Peyer's patch (tissue), 4 donors: ENCODE measurements at places on chromosomes 2 and 18.

GRCh38 chr18:48536516-48536915 lies 2.3 kb upstream of the CTIF start:
- no peak for DNase-seq

- no peak for DNase-seq
Measured at GRCh38 chr18:66819235-66819634, 215.3 kb upstream of the CDH19 start.

GRCh38 chr2:176575237-176575744 lies 306.0 kb downstream of the MTX2 start:
- DNase-seq = no peak

- peak; percentile 41 for DNase-seq
Measured at GRCh38 chr2:28434600-28434989, 41.9 kb downstream of the FOSL2 start.

DNA sequence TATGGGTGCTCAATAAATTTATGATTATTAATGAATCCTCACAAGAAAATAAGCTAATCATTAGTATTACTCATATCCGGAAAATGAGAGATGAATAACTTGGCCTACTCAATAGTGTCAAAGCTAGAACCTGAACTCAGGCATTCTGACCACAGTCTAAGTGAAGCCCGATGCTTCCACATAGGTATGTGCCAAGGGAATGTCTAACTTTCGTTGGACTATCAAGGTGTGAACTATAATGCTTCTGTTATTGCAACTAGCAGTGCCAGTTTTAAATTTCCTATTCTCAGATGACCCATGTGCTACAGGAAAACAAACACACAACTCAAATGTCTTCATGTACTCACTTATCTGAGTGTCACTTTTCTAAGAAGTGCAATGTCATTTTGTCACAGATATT lies 1.8 kb downstream of the BARD1 start:
- DNase-seq = no peak

- DNase-seq = peak; percentile 63
Measured at GRCh38 chr18:36297417-36298125, at the start of gene FHOD3. Gene FHOD3, plus strand, starts transcription at chr18:36297713. Its CDS starts 123 bp downstream, at chr18:36297836.

GRCh38 chr2:18073601-18074000 lies 195.1 kb downstream of the KCNS3 start:
- DNase-seq = no peak

DNA sequence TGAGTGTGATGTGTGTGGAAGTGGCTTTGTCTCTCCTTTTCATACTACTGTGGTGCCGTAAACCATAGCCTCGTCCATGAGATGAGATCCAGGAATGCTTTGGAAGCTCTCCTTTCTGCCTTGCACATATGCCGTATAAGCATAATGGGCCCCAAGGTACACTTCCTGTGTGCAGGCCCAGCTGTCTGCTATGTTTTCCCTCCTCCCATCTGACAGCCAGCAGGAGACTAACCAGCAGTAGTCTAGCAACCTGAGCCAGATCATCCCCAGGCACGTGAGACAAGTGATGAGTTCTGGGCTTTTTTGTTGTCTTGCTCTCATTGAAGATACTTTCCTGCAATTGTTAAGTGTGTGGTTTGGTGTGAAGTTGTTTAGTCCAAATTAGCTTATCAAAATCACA lies 555.5 kb upstream of the LRRTM4 start:
- DNase-seq = no peak

- DNase-seq = no peak
Measured at GRCh38 chr18:36533446-36534153, 236.1 kb downstream of the FHOD3 start.

DNA sequence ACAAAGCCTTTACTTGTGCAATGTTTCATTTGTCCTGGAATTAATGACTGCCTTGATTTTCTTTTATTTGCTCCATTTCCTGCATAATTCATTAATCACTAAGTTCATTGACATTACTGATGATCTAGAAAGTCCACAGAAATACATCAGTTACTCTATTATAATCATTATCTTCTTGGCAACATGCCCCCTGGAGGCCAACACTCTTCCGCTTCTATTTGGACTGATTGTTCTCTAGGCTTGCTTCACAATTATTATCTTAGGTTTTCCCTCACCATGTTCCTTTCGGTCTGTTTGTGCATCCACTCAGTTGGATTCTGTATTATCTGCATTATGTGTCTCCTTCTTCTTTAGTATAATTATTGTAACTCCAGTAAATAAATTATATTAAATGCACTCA lies 461.0 kb upstream of the CDH2 start:
- DNase-seq = no peak

- DNase-seq = no peak
Measured at GRCh38 chr2:99811544-99811943, 321.7 kb upstream of the REV1 start.

DNA sequence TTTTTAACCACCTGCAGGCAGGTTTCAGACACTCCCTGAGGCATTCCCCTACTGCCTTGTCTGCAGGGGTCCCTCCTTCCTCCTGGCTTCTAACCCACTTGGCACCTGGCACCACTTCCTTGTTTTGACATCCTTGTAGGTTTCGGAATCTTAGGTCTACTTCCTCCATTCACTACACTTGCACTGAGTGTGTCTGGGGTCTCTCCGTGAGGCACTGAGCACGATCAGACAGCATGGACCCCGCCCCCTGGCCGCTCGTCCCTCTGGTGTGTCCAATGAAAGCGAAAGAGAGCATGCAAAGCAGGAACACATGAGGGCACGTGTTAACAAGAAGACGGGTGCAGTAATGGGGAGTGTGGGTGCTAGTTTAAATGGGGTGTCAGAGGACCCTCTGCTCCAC lies 63.8 kb downstream of the HAUS1 start:
- peak; percentile 83 for DNase-seq

DNA sequence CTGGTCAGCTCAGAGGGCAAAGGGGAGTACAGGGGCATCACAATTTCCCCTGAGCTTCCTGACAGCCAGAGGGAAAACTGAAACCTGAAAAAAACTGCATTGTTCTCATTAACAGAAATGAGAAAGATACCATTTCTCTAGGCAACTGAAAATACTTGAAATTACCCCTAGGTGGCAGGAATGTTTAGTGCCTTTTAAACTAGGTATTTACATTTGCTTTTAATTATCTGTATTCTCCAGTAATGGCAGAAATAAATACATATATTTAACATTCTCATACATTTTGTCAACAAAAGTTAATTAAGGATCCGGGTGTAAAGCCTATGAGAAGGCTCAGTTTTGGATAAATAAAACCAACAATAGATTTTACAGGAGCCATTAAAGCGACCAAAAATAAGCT lies 34.5 kb downstream of the RPL31 start:
- no peak for DNase-seq

DNA sequence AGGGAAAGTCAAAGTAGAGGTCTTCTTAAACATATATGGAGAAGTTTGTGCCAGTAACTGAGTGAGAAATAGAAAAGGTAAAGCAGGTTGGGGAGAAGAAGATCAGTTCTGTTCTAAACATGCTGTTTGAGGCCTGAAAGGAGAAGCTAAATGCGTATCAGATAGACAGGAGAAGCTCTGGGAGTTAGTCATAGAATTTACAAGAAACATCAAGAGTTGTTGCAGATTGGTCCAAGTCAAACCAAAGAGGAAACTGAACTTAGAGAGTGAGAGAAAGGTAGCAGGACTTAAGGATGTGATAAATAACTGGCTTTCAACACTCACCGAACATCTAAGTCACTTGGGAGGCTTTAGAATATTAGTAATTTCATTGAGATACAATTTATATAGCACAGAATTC lies 29.2 kb upstream of the CERS6 start:
- DNase-seq = no peak

DNA sequence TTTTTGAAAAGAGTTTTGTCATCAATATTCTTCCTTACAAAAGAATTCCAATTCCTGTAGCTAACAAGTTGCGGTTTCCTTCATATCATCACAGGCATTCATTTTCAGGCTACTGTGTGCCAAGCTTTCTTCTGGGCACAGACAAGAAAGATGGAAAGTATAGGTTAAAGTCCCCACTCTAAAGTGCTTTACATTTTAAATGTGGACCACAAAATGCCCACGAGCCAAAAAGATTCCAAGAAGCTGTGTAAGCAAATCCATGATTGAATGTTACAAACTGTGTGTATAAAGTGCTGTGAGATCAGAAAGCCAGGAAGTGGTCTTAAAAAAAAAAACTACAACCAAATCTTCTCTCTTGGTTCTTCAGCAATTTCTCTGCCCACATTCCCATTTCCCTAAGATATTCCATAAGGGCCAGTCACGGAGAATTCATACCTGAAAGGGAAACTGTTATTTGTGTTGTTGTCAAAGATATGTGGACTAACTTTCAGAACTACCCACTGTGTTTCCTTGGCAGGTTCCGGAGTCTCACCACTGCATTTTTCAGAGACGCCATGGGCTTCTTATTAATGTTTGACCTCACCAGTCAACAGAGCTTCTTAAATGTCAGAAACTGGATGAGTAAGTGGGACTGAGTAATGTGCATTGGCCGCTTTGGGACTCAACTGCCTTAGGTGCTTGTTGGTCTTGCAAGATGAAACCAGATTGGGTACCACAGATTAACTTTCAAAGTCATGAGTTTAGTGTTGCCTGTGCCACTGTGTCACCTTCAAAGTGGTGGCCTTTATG lies 55.7 kb downstream of the RAB27B start:
- no peak for DNase-seq

DNA sequence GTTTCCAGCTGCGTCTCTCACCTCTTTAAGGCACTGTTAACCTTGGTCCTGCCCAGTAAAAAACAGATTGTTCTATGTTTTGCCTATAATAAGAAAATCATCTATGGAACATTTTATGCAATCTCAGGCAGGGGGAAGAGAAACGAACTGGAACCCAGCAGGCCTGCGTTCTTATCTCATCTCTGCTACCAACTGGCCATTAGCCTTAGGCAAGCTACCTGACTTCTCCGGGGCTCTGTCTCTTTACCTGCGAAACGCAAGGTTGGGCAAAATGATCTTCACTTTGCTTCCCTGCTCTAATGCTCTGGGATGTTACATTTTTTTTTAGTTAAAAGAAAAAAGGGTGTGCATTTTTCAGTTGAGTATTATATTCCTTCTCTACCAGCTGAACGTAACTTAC lies 70.5 kb upstream of the WIPF1 start:
- no peak for DNase-seq

GRCh38 chr18:5276947-5277346 lies 18.6 kb downstream of the ZBTB14 start:
- no peak for DNase-seq

GRCh38 chr18:79903787-79904356 lies 47.6 kb downstream of the SLC66A2 start:
- DNase-seq = no peak

GRCh38 chr2:29047083-29047845 lies 27.1 kb downstream of the PCARE start:
- DNase-seq = no peak

GRCh38 chr2:30422444-30423040 lies 24.5 kb upstream of the LCLAT1 start:
- DNase-seq = peak; percentile 71

DNA sequence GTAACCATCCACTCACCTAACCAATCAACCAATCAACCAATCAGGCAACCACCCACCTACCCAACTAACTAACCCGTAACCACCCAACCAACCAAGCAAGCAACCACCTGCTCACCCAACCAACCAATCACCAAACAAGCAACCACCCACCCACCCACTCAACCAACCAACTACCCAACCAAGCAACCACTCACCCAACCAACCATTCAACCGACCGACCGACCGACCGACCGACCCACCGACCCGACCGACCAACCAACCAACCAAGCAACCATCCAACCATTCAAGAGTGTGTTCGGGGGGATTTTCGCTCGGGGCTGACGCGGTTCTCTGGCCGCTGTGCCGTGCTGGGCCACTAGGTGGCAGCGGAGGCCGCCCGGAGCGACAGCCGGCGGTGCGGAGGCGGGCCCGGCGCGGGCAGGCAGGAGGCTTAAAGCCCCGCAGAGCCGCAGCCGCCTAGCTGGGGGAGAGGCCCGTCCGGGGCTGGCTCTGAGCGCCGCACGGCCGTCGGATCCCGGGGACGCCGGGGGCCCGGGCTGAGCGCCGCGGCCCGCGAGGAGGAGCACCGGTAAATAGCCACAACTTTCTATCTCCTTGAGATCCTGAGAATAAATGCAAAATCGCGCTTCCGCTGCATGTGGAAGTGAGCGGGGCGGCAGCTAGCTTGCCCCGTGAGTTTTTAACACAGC lies at the start of gene MC5R:
MC5R (plus strand) TSS at position 443 of the 689 bp plus-strand sequence. CDS start 1,617 bp downstream, outside the sequence.
- peak; percentile 44 for DNase-seq

DNA sequence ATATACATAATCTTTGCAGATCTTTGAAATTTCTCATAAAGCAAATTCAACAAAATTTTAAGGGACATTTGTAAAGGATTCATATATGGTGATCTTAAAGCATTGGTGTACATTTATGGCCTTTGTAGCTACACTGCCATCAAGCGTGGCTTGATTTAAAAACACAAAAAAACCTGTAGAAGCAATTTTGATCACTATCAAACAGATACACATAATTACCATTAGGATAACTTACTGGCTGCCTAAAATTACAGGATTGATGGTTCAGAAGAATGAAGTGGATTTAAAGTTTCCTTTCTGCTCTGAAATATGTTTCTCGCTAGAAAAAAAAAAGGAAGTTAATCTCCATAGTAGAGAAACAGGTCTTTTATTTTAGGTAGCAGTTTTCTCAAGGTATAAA lies 31.4 kb downstream of the MAPRE2 start:
- no peak for DNase-seq

DNA sequence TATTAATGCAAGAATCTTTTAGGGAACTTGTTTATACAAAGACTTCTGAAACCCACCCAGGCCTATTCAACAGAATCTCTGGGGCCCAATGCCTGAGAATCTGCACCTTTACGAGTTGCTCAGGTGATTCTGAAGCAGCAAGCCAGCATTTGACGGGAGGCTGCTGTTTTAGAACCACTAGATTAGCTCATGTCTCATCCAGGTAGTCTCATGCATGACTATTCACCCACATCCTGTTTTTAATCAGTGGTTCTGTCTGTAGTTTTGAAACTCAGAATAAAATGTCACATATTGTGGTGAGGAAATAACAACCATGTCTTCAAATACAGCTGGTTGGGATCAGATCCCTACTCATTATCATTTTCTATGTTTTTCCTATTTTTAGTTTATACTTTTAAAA lies 39.5 kb downstream of the CYTIP start:
- peak; percentile 77 for DNase-seq

DNA sequence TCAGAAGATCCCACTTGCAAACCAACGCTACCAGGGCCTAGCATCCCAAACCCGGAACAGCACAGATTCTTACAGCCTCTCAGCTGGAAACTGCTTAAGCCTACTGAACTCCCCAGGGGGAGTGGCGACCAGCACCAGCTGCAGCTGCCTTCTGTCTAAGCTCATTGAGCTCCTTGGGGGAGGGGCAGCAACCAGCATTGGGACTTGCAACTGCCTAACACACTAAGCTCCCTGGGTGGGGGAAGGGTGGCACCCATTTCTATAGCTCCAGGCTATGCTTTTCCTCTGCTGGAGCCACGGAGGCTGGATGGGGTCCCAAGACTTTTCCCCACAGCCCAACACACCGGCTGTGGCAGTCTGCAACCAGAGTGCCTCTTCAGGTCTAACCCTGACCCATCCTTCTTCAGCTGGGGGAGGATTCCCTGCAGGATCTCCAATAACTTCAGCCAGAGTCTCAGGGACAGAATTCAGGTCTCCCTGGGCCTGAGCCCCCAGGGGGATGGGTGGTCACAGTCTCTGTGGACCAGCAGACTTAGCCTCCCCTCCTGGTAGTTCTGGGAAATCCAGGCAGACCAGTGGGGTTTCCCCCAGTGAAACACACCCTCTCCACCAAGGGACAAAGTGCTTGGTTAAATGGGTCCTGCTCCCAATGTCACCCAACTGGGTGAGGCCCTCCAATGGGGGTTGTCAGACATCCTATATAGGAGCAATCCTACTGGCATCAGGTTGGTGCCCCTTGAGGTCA lies 45.9 kb upstream of the ITGA4 start:
- DNase-seq = no peak
